Inflammatory macrophage treated with lipopolysaccharide for 4 hours (primary cell): ENCODE measurements at places on chromosomes 1 and 21.
A peak's percentile ranks its signal among the peaks of the same experiment; 100 is the strongest.

DNA sequence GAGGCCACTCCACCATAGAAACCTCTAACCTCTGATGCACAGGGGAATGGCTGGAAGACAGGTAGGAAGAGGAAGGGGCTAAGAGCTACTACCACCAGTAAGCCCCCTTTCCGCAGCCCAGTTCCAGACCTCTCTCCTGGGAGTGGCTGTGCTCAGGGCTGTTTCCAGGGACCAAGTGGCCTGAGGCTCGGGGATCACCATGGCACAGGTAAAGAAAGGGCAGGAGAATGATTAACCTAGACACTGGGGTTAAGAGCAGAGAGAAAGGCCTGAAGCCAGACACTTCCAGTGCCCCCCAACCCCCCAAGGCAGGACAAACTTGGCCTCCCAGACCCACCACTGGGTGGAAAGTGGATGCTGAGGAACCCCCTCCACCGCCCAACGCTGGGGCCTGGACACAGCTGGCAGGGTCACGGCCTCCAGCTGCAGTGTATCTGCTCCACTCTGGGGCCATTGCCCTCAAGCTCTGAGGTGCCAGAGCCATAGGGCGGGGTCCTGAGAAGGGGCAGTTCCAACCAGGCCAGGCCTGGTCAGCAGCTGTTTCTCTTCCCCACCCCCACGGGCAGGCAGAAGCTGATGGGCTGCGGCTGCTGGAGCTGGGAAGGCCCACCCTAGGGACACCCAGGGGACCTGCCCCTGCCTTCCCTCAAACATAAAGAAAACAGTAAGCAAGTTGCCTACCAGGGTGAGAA is 2.6 kb downstream of the TAGLN2 start:
- no peak for DNase-seq

DNA sequence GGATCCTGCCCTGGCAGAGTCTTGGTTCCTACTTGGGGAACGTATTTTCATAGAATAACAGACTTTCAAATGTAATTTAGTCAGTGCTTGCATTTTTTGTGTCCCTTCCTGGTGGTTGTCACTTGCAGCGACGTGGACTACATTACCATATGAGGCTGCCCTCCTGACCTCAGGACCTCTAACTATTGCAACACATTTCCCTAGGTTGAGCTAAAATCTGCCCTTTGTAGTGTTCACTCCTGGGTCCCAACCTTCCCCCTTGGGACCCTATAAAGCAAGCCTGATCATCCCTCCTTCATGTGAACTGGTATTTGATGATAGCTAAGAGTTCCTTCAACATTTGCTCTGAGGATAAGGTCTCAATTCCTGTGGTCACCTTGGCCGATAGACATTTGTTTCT is 95.6 kb upstream of the CACNA1E start:
- no peak for DNase-seq

GRCh38 chr1:39639305-39640130 is at the start of gene HEYL:
TSS of gene HEYL (minus strand) at chr1:39639643. CDS start at chr1:39639625, 18 bp downstream.
- peak; percentile 54 for DNase-seq

DNA sequence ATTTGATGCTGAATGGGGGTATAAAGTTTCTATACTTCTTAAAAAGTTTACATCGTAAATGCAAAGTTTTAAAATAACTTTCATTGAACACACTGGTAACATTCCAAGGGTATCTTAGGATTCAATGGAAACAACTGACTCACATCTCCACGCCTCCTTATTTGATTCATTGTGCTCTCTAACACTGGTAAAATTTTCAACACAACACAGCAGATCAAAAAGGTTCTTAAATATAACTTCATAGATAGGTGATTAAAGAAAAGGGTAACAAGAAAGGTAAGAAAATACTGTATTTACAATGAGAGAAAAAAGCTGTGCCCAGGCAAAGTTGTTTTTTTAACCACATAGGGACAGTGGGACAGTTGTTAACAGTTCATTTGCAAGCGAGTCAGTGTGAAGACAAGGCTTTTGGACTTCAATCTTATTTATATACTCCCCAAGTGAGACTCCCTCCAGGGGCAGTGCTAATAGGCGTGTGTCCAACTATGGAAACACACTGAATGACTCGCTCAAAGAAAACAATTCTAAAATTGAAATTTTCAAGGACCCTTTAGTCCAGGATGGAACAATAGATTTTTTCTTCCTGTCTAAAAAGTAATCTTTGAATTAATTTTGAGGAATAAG is 140.5 kb downstream of the TIAM1 start:
- DNase-seq, result no peak

DNA sequence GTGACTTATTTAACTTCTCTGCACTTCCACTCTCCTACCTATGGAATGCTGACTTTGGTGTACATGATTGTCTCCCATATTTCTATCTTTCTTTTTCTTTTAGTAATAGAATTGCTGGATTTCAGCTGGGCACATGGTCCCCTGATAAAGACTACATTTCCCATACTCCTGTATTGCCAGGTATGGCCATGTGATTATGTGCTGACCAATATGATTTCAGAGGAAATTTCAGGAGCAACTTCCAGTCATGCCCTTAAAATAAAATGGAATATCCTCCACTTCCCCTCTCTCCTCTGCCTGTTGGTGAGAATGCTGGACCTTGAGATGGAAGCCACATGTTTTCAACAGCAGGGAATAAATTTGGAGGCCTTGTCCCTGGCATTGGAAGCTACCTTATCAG is 130.7 kb upstream of the IGSF21 start:
- no peak for DNase-seq

DNA sequence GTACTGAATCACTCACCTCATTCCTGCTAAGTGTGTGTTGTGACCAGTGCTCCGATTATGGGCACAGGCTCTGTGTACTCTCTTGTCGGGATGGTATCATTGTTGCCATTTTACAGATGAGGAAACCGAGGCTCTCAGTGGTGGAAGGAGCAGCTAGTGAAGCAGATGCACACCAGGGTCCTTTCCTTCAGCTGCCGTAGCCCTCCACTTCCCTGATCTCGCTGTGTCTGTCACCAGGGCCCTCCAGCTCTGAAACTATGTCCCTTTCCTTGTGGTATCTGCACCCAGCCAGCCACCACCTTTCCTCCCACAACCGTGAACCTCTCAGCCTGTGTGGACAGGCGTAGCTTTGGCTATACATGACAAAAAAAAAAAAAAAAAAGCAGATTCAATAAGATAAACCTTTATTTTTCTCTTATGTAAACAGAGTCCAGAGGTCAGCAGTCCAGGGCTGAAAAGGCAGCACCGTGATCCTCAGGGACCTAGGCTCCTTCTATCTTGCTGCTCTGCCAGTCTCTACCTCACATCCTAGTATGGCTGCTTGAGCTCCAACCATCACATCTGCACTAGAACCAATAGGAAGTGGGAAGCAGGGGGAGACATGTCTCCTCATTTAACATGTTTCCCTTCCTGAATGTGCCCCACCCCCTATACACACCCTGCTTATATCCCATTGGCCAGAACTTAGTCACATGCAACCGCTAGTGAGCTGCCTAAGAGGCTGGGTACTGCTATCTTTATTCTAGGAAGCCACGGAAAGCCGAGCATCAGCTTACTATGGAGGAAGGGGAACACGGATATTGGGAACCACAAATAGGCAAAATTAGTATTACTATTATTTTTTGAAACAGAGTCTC is 44.3 kb downstream of the TMEM51 start:
- DNase-seq, result no peak

GRCh38 chr1:207077470-207078377 is 10.9 kb upstream of the C4BPB start:
- peak; percentile 81 for DNase-seq

DNA sequence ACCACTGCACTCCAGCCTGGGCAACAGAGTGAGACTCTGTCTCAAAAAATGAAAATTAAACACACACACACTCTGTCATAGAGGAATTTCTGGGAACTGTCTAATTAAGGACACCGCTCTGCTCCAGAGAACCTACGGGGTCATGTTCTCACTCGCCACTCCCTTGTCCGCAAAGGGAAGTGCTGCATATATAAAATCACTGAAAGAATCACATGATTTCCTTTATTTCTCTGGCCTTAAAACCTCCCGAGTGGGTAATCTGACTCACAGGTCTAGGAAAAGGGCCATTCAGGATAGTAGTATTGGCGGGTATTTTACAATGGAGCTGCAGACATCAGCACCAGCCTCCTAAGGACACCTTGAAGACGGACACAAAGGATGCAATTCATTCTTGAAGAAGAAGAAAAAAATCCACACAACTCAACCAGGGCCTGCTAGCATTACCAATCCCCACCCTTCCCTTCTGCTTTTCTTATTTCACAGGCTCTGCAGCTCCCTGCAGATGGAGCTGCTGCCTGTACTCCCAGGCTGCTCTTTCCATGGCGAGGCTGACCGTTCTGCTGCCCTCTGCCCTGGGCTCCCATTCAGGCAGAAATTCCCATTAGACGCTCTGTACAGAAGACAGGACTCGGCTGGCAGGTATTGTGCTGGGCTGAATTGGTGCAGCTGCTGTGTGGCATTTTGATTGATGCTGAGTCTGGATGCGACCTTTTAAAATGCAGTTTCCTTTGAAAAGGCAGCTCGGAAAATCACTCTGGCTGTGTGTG is 53.3 kb upstream of the FAM89A start:
- DNase-seq, result peak; percentile 55

DNA sequence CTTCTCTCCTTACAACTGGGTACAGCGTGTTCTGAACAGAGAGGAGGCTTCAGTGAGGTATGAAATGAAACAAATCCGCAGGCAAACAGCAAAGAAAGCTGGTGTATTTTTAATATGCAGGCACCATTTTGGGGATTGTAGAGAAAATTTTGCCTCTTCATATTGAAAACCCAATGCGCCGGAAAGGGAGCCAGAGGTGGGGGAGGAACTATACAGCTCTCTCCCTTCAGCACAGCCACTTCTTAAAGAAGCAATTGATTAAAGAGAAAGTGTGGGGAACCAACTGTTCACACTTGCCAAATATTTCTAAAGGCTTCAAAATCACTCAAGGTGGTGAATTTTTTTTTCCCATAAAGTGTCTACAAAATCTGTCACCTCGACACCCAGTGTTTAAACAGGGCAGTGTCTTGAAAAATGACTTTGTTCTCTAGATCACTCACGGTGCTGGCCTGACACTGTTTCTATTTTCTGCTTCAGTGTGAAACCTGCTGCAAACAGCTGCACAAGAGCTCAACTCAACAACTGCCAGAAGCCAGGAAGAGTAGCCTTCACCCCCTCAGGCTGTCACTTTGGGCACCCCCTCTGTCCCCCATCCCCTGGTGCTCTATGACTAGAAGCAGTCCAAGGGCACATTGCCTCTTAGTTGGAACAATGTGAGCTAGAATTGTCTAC is 123.8 kb upstream of the CTTNBP2NL start:
- no peak for DNase-seq
